ENCODE measurements at places on chromosomes 16 and 17. TPM values are rescaled to one million over a fixed set of nuclear protein-coding genes. Genes with fewer than 3 reads are reported as not detected.

ARHGDIG gene
- total RNA-seq: 0.33 TPM

DHX38 gene
- total RNA-seq: 32.9 TPM

SOX15 gene
- total RNA-seq: 0.98 TPM

EME1 gene
- 8.1 TPM for total RNA-seq
